ENCODE measurements at places on chromosomes 1 and 21.

DNA sequence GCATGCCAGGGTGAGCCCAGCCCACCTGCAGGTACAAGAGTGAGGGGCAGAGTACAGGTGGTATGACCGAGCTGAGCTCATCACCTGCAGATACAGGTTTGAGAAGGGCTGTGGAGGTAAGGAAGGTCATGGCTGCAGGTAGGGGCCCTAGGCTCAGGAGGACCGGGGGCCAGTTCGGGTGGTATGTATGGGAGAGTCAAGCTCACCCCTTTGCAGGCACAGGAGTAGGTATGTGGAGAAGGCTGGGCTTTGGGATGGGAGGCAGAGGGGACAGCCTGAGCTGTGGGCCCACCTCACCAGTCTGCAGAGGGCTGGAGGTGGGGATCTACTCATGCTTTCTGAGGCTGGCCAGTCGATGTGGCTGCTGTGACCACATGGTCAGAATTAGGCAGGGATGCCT lies 17.2 kb downstream of the PODN start:
- DNase-seq, result no peak

DNA sequence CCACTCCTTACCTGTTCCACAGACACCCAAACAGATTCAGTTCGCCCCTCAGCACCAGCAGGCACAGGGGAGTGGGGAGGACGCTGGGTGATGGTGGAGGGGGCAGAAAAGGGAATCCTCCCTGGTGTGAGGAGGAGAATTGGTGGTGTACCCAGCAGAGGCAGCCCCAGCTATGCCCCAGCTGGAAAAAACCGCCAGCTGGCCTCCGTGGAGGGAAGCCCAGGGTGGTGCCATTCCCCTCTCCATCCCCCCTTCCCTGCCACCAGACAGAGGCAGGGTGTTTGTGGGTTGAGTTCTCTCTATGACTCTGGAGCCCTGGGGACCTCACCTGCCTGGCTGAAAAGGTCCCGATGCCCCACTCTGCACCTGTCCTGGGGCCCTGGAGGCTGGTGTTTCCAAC lies 27.9 kb downstream of the OPTC start:
- DNase-seq, result no peak

- no peak for DNase-seq
Measured at GRCh38 chr1:231485029-231485784, 43.3 kb upstream of the TSNAX start.

DNA sequence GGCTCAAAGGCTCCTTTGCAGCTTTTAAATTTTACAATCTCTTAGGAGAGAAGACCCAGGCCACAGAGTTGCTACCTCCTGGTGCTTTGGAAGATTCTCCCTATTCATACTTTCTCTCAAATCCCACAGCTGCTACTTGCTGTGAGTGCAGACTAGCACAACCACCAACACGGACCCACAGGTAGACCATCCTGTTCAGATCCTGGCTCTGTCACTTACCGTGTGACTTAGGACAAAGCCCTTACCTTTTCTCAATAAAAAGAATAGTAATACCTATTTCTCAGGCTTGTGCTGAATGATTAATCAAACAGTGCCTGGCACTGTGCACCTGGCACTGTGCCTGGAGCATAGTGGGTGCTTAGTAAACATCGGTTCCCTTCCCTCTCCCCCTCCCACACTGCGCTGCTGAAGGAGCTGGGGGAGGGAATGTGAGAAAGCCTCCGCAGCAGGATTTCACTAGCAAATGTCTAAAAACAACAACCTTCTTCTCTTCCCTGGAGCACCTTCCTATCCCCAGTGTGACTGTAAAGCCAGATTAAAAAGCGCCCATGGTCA lies 81.7 kb downstream of the PGM1 start:
- DNase-seq, result no peak

GRCh38 chr1:8555582-8555981 lies 237.7 kb downstream of the SLC45A1 start:
- no peak for DNase-seq

DNA sequence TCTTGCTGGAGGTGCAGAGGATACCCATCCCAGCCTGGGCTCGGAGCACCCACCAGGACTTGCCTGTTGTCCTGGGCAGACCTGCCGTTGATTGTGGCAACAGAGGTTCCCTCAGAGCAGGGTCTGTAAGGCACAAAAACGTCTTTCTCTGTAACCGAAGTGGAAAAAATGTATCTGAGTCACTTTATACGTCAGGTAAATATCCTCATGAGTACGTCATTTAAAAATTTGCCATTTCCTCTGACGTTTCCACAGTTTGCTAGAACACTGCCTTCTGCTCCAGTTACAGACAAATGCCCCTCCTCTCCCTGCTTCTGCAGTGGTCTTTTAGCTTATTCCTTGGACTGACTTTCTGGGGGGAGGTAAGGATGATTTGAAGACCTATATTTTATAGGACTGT lies 326.8 kb downstream of the HHAT start:
- DNase-seq, result no peak

DNA sequence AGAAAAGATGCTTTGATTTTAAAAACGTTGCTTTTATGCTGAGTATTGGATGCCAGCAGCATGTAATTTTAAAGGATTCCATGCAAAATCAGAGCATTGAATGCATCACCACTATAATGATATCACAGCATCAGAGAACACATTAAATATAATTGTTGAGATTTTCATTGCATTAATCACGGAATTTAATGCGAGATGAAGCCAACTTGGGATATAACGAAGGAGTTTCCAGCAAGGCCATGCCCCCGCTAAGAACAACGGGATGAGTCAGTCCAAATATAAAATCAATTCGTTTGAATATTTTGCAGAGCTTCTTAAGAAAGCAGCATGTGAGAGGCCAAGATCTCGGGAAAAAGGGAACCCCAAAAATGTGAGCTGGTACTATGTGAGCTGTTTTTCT lies 423.4 kb upstream of the CHRM3 start:
- DNase-seq, result no peak

GRCh38 chr1:215215846-215216245 lies 133.3 kb downstream of the KCNK2 start:
- no peak for DNase-seq

DNA sequence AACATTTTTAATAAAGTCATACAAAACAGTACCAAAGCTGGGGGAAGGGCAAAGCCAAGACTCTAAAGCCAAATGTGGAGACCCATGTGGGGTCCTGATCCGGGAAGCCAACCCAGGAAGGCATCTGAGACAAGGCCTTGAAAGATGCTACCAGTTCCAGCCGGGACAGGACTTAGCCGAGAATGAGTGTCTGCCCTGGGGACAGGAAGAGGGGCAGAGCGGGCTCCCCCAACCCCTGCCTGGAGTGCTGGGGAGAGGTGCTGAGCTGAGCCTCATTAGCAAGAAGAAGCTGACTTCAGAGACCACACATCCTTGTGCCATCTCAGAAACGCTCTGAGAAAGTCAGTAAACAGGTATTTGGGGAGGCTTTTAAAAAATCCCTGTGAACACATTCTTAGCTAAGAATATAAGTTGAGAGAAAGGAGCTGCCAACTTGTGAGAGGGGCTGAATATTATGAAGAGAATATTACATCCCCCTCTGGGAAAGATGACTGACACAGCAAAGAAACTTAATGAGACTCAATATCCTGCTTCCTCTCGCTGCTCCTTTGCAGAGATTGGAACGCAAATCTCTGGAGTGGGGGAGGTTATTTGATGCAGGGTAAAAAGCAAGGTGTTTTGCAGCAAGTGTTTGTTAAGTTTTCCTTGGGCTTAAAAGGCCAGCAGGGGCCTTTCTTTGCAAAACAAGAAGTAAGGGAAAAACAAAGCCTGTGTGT lies 103.3 kb upstream of the KCND3 start:
- no peak for DNase-seq

DNA sequence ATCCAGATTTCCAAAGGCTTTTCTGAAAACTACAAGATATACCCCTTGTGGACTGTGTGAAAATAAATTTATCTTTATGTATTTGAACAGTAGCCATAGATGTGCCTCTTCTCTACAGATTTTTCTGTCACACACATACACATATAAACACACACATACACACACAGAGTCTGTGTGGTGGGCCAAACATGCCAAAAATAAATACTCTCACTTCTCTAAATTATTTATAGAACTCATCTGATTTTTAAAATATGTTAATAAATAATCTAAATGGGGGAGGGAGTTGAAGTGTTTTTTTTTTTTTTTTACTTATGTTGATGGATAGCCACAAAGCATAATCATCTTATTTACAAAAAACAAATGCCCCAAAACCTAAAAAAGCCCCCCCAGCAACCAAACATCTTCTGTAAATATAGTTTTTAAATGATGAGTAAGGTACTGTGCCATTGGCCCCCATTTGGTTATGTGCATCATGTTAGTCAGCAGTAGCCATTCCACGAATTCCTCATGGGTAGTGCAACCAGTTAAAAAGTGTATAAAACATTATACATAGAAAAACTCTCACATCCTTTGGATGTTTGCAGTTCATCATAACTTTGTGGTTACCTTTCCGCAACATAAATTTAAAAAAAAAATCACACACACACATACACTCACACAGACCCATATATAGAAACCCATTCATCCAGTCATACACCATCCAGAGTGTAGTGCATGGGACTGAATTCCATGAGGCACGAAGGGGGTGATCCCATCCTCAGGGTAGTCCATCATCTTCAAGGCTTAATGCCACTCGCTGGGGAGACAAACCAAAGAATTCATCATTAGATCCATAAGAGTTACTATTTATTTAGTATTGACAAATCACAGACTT lies 8.2 kb upstream of the MAGOH start:
- no peak for DNase-seq

- no peak for DNase-seq
Measured at GRCh38 chr1:209483691-209484090, 99.8 kb upstream of the CAMK1G start.

GRCh38 chr1:226512076-226512728 lies 36.4 kb upstream of the STUM start:
- no peak for DNase-seq

DNA sequence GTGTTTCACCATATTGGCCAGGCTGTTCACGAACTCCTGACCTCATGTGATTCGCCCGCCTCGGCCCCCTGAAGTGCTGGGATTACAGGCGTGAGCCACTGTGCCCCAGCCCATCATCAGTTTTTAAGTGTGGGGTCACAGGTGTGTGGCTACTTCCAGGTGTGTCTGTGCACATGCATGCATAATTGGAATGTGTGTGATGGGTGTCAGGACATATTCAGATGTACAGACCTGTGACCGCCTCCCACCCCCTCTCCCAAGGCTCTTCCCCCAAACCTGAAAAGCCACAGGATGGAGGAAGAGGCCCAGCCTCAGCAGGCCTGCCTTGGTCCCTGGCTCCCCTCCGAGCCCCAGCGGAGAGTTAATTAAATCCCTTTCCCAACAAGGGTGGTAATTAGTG lies 37.3 kb upstream of the CSF3R start:
- DNase-seq, result no peak

Data from CD4-positive, alpha-beta T cell treated with Interleukin-17A for 1 hour (primary cell).